Activated CD4-positive, alpha-beta T cell treated with anti-CD3 and anti-CD28 coated beads, Interleukin-2, amount 10 ng/mL, durations not matched to agents 7 days and 5 days (primary cell): ENCODE measurements at places on chromosomes 1 and 21.

- no peak for DNase-seq
These were observed 8.3 kb downstream of the CITED4 start for GRCh38 chr1:40853885-40854170.

DNA sequence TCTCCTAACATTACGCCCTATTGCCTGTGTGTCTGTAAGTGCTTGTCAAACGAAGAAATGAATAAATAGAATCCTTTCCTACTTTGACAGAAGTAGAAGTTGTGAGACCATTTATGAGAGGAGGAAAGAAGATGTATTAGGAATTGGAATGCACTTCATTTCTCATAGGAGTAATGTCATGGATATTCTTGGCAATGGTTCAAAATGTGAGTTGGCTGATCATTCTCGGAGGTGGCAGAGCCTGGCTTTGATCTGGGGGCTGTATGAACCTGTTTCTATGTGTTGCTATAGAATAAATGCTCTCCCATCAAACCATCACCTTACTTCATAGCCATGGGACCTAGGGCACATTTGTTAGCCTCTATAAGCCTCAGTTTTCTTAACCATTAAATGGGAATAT is 10.1 kb upstream of the SERBP1 start:
- no peak for DNase-seq

- no peak for DNase-seq
These were observed 373.5 kb downstream of the KIF26B start for GRCh38 chr1:245528258-245528635.

DNA sequence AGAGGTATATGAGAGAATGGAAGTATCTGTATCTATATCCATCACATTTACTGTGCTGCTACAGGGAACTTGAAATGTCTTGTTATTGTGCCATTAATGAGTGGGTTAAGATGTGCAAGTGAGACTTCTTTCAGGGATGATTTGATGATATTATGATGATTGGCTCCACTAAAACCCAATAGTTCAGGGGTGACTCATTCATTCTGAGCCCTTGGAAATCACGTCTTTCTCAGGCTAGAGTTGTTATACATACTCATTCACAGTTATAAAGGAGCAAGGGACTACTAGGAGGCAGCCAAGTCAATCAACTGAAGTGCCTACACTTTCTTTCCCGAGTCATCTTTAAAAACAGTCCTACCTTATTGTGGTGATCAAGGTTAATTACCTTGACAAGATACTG is 1109.8 kb upstream of the B3GALT2 start:
- DNase-seq, result no peak

DNA sequence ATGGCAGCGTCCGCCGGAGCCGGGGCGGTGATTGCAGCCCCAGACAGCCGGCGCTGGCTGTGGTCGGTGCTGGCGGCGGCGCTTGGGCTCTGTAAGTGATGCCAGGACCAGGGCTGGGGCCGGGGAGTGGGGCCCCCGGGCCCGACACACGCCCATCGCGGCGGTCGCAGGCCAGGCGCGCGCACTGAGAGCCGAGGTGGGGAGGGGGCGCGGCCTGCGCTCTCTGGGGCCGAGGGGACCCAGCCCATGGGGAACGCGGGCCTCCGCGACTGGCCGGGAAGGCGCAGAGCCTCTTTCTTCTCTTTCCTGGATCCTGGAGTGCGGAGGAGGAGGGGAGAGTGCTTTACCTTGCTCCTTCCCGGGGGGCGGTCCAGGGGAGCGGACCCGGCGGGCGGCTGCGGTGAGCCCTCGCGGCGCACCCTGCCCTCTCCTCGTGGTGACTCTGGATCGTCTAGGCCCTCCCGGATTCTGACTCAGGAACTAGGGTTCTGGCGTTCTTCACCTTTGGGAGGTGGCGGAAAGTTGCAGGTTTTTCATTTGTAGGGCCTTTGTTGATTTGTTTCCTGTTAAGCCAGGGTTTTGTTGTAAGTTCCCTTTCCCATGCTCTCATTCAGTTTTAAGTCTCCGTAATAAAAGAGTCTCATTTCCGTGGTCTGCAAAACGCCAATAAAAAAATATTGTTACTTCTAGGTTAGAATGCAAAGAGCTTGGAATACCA is 529 bp downstream of the MPZL1 start:
- DNase-seq, result peak; percentile 26

DNA sequence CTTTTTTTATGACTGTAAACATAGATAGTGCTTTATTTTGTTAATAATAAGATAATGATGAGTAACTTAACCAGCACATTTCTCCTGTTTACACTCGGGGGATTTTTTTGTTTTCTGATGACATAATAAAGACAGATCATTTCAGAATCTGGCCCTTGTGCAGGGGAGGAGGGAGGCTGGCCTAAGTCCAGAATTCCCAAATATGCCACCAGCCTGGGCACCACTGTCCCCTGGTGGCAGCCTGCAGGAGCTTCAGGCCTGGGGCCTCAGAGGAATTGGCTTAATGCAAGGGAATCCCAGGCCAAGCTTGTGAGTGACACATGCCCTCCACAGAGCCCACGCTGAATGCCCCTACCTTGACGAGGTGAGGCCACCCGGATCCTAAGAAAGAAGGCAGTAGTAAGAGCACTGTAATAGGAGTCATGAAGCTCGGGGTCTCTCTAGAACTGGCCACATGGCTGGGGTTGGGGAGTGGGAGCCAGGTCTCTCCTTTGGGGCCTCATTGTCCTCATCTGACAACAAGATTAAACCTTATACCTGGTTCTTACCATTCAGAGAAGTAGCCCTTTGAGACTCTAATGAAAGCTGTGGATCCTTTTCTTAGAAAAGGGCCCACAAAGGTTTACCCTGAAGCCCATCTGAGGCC is 24.1 kb downstream of the ETNK2 start:
- DNase-seq, result no peak

DNA sequence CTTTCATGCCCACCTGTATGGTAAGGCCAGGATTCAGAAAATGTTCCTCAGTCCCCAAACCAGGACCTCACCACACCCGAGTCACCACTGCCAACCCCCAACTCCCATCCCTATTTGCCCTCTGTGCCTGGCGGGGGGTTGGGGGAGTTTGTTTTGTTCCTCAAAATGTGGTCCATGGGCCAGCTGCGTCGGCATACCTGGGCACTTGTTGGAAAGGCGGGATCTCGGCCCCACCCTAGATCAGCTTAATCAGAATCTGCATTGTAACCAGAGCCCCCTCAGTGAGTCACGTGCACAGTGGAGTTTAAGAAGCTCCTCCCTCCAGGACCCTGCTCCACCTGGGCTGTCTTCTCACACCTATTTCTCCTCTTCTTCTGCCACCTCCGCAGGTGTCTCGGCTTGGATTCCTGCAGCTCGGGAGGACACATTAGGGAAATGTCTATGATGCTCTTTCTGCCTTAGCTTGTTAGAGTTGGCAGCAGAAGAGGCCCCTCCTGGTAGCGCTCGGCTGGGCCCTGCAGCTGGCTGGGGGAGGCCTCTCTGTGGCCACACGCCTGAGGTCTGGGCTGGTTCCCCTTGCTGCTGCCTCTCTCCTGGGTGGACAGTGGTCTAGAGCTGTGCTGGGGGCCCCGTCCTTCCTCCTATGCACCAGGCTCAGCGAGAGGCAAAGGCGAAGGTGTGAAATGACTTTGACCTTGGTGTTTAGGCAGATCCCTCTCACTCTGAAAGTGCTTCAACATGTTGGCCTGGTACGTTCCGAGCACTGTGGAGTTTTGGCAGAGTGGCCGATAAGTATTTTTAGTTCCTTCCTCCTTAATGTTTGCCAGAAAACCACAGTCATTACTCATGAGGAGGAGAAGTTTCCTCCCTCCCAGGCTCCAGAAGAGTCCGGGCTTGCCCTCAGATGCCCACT is 41.8 kb upstream of the CAMTA1 start:
- DNase-seq, result peak; percentile 32

GRCh38 chr1:170586321-170587252 is 54.6 kb downstream of the GORAB start:
- no peak for DNase-seq

DNA sequence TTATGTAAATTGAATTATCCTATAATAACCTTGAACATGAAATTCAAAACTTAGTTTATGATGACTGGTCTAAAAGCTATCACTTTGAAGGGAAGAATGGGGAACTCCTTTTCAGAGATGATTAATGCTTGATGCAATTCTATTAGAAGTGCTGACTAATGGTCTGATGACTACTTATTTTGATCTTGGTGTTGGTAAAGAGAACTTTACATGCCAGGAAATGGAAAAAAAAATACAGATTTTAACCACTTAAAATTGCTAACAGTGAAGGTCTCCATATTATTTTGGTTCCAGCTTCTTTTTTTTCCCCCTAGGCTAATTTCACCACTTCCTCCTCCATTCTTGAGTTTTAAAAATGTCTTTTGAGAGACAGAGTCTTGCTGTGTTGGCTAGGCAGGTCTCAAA is 22.9 kb downstream of the S1PR1 start:
- DNase-seq, result no peak

DNA sequence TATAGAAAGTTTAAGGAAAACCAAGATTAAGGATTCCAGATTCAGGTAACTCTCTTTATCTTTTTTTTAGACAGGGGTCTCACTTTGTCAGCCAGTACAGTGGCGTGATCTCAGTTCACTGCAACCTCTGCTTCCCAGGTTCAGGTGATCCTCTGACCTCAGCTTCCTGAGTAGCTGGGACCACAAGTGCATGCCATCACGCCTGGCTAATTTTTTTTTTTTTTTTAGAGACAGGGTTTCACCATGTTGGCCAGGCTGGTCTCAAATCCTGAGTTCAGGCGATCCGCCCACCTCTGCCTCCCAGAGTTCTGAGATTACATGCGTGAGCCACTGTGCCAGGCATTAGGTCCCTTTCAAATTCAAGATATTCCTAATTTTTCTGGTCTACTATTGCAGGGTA is 15.9 kb downstream of the LZIC start:
- no peak for DNase-seq

GRCh38 chr1:221449801-221450470 is 292.0 kb downstream of the DUSP10 start:
- DNase-seq, result no peak

- DNase-seq, result no peak
These were observed 11.4 kb upstream of the ERI3 start for GRCh38 chr1:44366371-44366975.

- DNase-seq, result peak; percentile 48
These were observed 10.7 kb downstream of the CLCNKA start for GRCh38 chr1:16032388-16033102.

- DNase-seq, result no peak
These were observed 9.3 kb upstream of the KLHDC8A start for GRCh38 chr1:205365945-205366463.

GRCh38 chr1:47021070-47021469 is 2.4 kb upstream of the CYP4X1 start:
- no peak for DNase-seq

DNA sequence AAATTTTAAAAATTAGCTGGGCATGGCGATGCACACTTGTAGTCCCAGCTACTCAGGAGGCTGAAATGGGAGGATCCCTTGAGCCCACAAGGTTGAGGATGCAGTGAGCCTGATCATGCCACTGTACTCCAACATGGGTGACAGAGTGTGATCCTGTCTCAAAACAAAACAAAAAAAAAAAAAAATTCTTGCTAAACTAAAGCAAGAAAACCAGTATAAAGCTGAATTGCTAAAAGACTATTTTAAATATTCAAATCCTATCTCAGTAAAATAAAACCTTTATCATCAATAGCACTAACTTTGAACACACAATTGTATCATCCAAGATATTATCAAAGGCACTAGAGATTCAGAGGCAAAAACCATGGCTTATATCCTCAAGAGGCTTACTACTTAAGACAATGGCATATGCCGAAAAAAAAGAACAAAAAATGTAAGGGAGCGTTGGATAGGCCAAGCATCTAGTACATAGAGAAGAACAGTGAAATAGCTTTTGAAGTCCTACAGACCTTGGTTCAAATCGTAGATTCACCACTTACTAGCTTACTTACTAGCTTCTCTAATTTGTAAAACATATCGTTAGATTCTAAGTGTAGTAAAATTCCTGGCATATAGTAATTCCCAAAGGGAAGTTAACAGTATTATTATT is 3.6 kb downstream of the EPS15 start:
- no peak for DNase-seq

DNA sequence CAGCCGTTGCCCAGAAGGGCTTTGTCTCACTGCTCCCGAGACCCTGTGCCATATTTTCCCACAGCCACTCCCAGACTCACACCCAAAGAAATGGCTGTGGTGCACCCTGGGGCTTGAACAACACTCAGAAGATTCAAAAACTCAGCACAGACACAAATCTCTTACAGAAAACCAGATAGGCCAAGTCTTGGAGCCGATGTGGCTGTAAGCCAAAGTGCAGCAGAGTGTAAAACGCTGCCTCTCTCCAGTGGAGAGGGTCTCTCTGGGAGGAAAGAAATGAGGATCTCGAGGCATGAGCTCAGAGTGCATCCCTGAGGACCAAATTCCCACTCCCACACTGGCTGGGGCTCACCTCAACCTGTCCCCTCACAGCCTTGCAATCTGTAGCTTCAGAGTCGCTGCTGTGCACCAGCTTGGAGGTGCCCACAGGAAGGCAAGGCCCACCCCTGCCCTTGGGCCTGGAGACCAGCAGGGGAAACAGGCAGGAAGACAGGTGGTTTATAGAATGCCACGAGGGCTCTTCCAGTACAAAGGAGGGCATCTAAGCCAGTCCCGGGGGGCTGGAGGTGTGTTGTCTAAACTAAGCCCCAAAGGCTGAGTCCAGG is 171.3 kb upstream of the AJAP1 start:
- DNase-seq, result no peak

DNA sequence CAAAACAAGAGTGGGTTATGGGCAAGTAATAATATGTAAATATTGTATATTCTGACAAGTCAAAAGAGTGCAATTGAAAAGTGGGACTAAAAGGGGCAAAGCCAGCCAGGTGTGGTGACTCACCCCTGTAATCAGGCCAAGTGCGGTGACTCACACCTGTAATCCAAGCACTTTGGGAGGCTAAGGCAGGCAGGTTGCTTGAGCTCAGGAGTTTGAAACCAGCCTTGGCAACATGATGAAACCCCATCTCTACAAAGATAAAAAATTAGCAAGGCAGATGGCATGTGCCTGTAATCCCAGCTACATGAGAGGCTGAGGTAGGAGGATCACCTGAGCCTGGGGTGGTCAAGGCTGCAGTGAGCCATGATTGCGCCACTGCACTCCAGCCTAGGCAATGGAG is 304.0 kb downstream of the HHIPL2 start:
- no peak for DNase-seq

- DNase-seq, result no peak
These were observed 453 bp downstream of the CDKN2C start for GRCh38 chr1:50970509-50970887.

DNA sequence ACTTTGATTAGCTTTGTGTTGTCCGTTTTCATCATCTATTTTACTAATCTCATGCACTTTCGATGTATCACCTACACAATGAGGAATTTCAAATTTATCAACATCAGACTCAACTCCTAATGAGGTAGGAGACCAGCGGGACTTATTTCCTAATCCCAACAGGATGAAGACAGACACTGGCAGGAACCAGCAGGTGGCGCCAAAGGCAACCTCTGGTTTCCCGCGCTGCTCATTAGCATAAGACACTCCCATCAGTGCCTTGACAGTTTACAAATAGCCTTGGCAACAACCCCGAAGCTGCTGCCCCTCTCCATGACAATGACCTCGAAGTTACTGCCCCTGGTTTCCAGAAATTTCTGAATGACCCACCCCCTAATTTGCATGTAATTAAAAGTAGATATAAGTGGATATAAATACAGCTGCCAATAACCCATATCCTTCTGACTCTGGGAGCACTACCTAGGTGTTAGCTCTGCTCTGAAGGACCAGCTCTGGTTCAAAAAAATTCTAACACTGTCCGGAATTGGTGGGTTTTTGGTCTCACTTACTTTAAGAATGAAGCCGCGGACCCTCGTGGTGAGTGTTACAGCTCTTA is 974.8 kb downstream of the ADGRL2 start:
- DNase-seq, result peak; percentile 30
